ENCODE measurements at places on chromosomes 16 and 17. TPM values are rescaled to one million over a fixed set of nuclear protein-coding genes. Genes with fewer than 3 reads are reported as not detected.

DNA sequence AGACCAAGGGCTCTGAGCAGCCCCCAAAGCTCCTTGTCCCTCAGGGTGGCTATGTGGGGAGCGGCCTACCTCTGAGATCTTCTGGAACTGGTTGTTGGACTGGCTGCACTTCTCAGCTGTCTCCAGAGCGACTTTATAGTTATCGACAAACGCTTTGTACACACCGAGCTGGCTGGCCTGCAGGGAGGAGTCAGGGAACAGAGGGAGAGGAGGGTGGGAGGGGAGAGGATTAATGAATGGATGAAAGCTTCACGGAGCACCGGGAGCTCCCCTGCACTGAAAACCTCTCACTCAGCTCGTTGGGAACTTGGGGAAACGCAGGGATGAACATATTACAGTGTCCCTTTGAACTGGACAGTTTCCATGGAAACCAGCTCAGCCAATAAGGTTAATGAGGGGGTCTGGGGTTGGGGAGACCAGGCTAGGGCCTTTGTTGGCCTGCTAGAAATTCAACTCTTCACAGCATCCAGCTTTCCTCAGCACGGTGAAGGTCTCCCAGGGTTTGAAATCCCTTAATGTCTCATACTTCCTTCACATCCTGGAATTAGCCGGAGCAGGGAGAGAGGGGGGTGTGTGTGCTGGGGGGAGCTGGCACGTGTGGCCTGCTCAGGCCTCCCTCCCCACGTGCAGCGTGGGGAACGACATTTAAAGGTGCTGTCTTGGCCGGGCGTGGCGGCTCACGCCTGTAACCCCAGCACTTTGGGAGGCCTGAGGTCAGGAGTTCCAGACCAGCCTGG is 86.7 kb downstream of the TIMM22 start:
- no peak for DNase-seq

- DNase-seq: no peak
These were observed 59.5 kb downstream of the SLFN11 start for GRCh38 chr17:35313875-35314409.

DNA sequence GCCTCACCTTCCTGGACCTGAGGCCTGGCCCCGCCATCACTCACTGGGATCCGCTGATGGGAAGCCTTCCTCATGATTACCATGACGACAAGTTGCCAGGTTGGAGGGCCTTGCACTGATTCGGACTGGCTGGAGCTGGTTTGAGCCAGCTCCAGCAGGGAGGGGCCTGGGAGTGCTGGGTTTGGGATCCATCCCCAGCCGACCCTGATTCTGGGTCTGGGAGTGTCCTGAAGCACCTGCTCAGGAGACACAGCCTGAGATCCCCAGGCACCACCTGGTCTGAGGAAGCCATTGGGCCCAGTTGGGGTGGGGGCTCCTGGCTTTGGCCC is 5.9 kb upstream of the BAIAP3 start:
- DNase-seq: no peak

- DNase-seq: no peak
These were observed 30.8 kb downstream of the BEAN1 start for GRCh38 chr16:66457888-66458287.

Gene CACNG5
- not detected for total RNA-seq

GRCh38 chr17:59510611-59511010 is 54.8 kb upstream of the DHX40 start:
- DNase-seq: no peak

DNA sequence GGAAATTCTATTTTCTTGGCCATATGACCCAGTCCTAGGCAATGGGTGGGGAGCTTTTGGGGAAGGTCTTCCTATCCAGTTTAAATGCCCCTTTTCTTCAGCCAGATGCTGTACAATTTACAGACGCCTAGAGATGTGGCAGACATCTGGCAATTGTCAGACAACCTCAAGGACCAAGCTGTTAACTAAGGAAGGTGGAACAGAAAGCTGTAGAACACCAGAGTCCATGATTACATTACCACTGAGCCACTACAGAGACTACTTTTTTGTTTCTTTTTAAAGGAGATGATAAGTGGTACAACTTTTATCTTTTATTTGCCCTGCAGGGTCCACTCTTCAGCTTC is 21.1 kb upstream of the CORO6 start:
- DNase-seq: no peak

Gene CCL4
- 2.1 TPM for total RNA-seq

Gene CCT6B
- total RNA-seq: 4.9 TPM

DNA sequence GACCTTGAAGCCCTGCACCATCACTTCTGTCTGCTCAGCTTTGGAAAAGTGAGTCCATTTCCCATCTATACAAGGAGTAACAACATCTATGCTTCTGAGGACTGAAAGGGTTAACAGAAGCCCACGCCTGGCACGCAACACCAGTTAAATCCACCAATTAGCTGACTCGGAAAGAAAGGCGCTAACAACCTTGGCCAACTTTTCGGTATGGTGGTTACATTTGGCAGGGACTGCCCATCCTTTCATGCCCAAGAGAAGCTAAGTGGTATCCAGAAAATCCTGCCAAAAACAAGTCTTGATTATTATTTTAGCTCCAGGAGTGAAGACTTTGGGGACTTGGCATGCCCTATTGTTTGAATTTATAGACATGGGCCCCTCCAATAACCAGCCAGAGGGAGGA is 202.3 kb upstream of the RPL38 start:
- DNase-seq: no peak

- DNase-seq: no peak
These were observed 4.0 kb downstream of the UNC13D start for GRCh38 chr17:75839942-75840798.

DNA sequence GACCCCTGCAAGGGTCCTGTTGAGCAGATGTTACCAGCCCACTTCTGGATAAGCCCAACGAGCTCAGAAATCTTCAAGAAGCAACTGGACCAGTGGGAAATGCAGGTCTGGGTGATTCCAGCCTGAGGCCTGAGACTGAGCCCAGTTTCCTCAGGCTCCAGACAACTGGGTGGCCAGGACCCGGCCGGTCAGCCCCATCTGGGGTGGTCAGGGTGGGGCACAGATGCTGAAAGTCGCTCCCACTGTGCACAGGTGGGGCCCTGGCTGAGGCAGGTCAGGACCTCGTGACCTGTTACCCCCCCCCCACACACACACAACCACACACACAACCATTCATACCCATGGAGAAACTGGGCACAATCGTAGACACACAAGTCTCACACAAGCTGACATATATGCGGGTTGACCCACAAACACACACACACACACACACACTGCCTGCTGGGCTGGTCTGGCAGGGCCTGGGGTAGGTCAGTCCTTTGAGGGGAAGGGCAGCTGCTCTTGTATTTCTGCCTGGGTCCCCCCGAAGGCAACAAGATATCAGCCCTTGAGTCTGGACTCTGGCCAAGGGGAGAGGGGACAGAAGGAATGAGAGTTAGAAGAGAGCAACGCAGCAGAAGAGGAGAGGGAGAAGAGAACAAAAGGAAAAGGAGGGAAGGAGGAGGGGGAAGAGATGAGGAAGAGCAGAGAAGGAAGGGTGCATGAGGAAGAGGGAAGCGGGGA is 99.0 kb upstream of the CDH5 start:
- DNase-seq: no peak

GRCh38 chr16:11793840-11794239 is 3.2 kb downstream of the ZC3H7A start:
- DNase-seq: no peak

DNA sequence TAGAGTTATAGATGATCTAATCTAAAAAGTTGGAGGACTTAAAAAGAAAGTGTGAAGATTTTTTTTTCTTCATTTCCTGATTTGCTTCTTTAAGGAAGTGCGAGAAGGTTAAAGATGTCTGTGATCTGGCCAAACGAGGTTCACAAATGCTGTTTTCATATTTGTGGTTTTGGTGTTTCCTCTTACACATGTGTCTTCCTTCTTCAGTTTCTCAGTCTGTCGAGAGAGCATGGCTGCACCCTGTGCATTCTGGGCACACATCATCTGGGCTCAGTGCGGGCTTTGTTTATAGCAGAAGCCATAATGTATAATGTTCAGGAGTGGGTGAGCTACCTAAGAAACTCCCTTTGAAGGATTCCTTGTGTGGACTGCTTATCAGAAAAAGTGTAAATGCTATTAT is 260.4 kb upstream of the TBX2 start:
- DNase-seq: peak; percentile 33

DNA sequence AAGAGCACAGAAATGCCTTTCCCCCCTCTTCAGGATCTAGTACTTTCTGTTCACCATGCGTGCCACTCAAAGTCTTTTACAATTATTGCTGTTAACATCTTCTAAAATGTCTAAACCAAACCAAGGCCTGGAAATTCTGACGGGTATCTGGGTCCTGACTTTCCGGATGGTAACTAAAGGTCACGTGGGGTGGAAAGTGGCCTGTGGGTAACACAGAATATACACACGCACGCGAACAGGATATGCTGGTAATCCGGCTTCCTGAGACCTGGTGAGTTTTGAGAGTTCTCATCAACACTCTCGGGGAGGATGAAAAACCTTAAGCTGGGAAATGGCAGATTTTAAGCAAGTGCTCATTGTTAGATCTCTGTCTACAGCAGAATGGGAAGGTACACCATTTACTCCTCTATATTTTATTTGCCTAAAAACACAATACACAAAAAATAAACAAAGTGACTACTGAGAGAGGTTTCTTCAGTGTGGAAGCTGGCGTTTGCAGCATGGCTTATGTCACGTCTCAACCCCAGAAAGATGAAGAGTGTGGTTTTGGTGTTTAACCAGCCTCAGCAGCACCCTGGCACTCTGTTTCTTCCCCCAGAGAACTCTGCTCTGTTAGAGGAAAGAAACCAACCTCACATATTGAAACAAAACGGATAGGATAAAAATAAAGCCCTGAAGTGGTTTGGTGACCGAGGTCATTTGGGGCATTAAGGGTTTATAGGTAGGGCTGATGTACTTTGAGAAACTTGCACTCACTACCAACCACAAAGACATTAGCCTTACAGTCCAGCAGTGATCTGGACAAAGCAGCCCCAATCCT is 37.3 kb downstream of the SMG6 start:
- peak; percentile 96 for DNase-seq

GRCh38 chr17:12445331-12445730 is 220.4 kb upstream of the MYOCD start:
- DNase-seq: no peak

- DNase-seq: no peak
These were observed 390 bp downstream of the SEZ6L2 start for GRCh38 chr16:29898804-29899515.

Gene PLLP
- total RNA-seq: 2.5 TPM

Gene KIAA0753
- total RNA-seq: 8.9 TPM

DNA sequence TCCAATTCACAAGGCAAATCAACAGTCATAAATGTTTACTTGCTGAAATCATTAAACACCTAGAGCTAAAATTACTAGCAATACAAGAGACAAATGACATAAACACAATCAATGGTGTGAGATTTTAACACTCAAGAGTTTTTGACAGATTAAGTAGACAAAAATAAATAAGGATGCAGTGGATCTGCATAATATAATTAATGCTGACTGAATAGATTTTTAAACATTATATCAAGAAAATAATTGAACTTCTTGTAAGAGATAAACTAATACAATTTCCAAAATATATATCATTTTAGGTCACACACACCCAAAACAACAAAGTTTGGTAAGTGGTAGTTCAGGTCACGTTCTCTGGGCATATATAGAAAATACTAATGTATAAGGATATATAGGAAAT is 322.6 kb upstream of the XYLT1 start:
- no peak for DNase-seq

Gene VAC14
- total RNA-seq: 23.6 TPM

DNA sequence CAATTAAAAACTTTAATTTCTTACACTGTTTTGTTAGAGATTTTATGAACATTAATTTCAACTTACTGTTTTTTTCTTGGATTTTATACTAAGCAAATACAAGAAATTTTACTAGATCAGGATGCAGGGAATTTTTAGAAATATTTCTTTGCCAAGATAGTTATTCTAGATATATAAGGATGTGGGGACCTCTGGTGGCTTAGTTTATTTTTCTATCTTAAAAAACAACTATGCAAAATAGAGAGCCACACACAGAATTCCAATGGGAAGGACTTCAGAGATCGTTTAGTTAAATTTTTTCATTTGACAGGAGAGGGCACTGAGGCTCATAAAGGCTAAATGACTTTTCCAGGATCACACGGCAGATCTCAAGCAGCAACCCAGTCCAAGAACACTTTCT is 23.0 kb upstream of the CAPNS2 start:
- DNase-seq: no peak

GRCh38 chr17:79153367-79154130 is 78.9 kb downstream of the ENGASE start:
- no peak for DNase-seq
